Ecto neural progenitor cell (in vitro differentiated cells): ENCODE measurements at places on chromosomes 7 and 10.

DNA sequence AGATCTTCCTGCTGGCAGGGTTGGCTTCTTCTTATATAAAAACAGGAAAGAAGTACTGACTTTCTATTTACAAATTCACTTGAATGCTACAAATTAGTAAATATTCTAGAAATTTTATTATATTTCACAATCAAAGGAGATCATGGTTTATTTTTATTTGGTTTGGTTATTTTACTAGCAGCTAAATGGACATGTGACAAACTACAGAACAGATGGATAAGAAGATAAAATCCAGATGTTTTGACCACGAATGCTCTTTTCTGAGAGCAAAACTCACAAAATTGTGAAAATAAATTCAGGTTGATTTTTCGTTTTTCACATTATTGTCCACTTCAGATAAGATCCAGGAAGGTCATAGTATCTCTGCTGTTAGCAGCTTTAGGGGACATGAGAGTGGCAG lies 55.4 kb downstream of the CACNA2D1 start:
- no peak for DNase-seq

DNA sequence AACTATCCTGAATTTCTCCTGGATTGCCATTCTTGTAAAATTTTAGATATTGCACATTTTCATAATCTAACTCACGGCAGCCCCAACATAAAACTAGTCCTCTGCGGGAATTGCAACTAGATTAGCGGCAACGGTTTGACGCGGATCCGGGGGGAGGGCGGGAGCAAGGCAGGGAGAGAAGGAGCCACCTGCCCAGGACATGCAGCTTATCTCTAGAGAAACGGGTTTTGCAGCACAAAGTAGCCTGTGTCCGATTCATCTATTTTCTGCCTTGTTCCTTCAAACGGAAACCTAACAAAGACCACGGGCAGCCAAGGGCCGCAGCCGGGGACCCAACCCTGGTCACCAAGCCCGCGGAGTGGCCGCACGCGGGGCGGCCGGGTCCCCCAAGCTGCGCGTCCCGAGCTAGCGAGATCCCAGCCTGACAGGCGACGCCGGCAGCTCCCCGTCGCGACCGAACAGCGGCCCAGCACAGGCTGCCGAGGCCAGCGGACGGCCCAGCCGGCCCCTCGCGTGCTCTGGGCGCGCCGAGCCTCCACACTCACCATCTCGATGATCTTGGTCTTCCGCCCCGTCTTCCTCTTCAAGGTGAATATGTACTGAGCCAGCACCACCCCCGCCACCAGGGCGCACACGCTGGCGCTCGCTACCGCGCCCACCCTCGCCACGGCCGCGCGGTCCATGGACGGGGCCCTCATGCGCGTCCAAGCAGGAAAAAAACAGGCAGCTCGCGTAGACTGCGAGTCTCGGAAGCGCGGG lies at the start of gene NT5C3A:
Gene NT5C3A (minus strand): TSS at position 754 of the 759 bp plus-strand sequence. CDS start 71 bp downstream, at position 683.
- peak; percentile 76 for DNase-seq

DNA sequence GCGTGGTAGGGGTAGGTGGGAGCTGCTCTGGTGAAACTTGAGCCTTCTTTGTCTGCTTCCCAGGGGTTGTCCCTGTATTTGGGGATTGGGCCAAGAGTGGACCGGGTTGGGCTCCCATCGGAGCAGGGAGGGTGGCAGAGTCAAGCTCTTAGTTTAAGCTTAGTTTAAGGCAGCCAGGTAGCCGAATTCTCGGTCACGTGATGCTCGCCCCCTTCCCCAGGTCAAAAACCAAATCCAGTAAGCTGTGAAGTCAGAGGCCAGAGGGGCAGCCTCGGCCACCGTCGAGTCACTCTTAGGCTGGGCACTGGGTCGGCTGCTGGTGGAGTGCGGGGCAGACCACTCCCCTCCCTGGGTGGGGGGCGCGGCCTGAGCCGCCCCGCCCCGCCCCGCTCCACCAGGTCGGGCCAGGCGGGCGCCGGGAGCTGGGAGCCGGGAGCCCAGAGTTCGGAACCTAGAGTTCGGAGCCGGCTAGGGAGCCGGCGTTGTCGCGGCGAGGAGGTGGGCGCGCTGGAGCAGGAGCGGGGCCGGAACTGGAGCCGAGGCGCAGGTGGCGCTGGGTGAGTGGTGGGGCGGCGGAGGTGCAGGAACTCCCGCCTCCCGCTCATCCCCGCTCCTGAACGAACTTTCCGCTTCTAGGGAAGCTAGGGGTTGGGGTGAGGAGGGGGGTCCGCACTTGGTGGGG lies 2.8 kb upstream of the LZTS2 start:
- DNase-seq: peak; percentile 76

DNA sequence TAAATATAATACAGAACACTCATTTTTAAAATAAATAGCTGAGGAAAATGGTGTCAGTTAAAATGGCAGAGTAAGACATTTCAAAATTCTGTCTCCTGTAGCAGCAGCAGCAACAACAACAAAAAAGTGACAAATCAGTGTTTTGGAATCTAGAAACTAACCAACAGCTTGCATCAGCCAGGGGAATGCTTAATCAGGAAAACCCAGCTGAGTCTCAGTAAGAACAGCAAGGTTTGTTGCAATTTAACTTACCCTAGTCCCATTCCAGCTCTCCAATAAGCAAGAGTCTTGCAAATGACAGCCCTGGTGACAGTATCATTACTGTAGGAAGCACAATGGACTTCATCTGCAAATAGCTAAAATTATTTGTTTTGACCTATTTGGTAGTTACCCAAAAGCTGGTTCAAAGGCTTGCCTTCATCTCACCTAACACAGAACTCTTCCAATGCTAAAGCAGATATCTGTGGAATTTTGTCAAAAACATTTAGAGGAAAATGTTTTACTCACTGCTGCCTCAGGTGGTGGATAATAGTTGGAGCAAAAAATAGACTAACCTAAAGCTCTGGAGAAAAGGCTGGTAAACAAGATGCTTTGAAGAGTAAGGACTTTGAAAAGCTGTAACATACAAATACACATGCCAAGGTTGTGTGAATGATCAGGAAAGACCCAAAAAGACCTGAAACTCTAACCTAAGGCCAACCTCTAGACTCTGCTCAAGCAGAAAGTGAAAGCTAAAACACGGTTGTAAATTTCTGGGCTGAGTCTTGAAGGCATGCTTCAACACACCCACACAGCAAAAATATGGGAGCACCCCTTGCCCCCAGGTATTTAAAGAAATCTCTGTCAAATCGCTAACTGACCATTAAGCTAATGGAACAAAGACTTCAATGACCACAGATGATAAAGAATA lies 9.9 kb upstream of the ARHGAP22 start:
- no peak for DNase-seq

GRCh38 chr7:23696916-23697441 lies 13.0 kb upstream of the STK31 start:
- peak; percentile 82 for DNase-seq

DNA sequence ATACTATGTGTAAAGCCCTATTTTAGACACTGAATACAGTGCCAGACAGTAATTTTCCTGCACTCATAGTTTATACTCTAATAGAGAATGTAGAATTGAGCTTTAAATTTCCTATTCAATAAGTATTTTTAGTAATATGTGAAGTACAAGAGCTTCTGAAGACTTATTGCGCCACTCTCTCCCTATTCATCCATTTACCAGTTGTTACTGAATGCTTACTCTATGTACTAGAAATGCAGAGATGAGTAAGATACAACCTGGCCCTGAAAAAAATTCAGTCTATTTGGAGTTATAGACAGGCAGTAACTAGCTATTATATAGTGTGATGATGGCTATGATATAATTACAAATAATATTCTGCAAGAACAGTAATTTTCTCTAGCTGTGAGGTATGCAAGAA lies 98.8 kb downstream of the ADK start:
- DNase-seq: no peak

DNA sequence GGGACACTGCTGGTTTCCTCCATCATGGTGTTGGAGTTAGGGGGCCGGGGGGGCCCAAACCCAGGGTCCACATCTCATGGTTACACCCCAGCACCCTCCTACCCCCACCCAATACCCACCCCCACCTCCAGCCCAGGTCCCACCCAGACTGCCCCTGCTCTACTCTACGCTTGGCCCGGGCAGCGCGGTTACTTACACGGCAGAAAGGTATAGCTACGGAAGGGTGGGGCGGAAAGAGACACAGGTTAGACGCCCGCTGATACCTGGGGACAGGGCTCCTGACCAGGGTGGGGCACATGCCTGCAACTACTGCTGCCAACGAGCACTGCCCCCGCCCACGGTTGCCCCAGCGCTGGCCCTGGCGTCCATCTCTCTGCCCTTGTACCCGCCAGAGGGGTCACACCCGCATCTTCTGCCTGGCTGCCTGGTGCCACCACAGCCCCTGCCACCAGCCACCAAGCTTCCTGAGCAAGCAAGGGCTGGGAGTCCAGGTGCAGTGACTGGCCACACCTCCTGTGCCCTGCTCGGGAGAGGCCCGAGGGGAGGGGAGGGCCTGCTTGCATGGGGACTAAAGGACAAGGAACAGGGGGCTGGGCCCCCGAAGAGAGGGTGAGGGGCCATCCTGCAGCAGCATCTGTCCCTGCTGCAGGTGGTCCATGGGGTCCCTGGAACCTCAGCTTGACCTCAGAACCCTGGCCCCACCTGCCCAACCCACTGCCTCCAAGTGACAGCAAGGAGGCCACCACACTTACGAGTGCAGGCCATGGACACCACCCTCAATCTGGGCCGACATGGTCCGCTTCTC lies 16.1 kb downstream of the IMPDH1 start:
- DNase-seq: no peak
